ENCODE measurements at places on chromosomes 3 and 15. TPM values are rescaled to one million over a fixed set of nuclear protein-coding genes. Genes with fewer than 3 reads are reported as not detected.

The LPP gene
- total RNA-seq = 24.0 TPM

GRCh38 chr3:182626484-182627467, 166.5 kb upstream of the ATP11B start:
- DNase-seq = no peak

GRCh38 chr15:65930134-65930533, 60.8 kb downstream of the RAB11A start:
- no peak for DNase-seq

- DNase-seq = no peak
These were observed 1.6 kb upstream of the SMAD6 start for GRCh38 chr15:66700412-66700801.

- DNase-seq = peak; percentile 92
These were observed 134.4 kb downstream of the TMCO5A start for GRCh38 chr15:38068626-38069391.

DNA sequence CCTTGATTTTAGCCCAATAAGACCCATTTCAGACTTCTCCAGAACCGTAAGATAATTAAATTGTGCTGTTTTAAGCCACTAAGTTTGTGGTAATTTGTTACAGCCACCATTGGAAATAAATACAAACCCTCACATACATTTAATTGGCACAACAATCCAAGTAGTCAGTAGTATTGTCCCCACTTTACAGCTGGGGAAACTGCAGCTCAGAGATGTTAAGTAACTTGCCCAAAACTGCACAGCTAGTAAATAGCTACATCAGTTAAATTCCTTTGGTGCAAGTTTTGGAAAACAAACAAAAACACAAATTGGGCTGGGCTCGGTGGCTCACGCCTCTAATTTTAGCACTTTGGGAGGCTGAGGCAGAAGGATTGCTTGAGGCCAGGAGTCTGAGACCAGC, 13.3 kb upstream of the IREB2 start:
- DNase-seq = no peak

- no peak for DNase-seq
These were observed 146.6 kb downstream of the CHSY1 start for GRCh38 chr15:101105059-101105891.
